ENCODE measurements at places on chromosomes 1 and 21.

DNA sequence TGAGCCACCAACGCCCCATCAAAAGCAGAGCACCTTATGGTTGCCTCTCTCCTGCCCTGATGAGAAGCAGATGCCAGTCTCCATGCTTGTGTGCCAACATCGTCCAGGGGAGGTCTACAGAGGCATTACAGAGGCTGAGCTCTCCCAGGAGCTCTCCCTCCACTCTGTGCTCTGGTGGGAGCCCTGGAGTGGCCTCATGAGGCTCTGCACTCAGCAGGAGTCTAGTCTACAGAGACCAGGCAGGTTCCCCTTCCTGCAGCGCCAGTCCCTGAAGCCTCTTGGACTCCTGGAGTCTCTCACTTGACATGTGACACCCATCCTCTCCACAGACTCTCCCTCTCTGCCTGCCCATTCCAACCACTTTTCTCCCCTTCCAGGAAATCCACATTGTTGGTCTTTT lies 3.4 kb downstream of the DCST1 start:
- DNase-seq: no peak

- no peak for DNase-seq
These were observed 22.8 kb upstream of the RGS1 start for GRCh38 chr1:192552760-192553191.

GRCh38 chr21:36456729-36457414 lies 23.1 kb downstream of the CLDN14 start:
- no peak for DNase-seq

DNA sequence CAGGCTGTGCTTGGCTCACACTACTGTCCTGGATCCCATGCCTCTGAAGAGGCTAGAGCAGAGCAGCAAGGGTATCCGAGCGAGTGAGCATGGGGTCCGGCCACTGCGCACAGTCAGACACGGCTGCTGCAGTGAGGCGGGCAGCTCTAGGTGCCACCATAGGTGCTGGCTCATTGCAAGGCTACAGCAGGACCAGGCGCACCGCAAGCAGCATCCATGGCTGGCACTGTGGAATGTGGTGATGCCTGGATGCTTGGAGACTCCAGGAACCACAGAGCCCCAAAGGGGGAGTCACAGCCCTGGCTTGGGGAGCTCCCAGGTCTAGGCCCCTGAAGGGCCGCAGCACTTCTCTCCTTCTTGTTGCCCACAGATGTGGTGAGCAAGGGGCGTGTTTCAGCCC lies 47.2 kb downstream of the ATP6V1G3 start:
- DNase-seq: no peak

- DNase-seq: no peak
These were observed 20.9 kb upstream of the LY9 start for GRCh38 chr1:160774886-160775719.

DNA sequence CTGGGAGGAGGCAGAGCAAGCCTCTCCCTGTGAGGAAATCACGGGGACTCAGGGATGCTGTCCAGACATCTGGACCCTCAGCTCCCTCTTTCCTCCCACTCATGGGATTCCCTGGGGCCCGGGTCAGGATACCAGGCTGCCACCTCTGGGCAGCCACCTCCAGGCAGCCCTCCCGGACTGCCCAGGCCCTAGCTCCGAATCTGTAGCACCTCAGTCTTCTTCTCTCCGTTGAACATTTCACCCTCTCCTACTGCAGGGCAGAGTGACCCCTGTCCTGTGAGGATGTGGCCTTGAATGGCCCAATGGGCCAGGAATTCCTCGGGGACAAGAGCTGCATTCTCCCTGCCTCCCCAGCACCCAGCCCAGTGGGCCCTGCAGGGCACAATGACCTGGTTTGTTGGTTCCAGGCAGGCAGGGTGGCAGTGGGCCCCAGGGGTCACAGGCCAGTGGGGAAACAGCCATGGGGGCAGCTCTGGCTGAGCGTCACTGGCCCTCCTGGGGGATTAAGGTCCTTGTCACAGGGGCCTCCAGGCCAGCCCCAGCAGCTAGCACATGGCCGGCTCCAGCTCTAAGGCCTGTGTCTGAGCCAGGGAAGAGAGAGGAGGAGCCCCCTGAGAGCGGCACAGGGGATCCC lies 9.5 kb upstream of the TTC34 start:
- DNase-seq: no peak

GRCh38 chr1:18716785-18717678 lies 86.4 kb downstream of the PAX7 start:
- DNase-seq: no peak

- no peak for DNase-seq
These were observed 36.1 kb downstream of the CCDC185 start for GRCh38 chr1:223429313-223429731.

DNA sequence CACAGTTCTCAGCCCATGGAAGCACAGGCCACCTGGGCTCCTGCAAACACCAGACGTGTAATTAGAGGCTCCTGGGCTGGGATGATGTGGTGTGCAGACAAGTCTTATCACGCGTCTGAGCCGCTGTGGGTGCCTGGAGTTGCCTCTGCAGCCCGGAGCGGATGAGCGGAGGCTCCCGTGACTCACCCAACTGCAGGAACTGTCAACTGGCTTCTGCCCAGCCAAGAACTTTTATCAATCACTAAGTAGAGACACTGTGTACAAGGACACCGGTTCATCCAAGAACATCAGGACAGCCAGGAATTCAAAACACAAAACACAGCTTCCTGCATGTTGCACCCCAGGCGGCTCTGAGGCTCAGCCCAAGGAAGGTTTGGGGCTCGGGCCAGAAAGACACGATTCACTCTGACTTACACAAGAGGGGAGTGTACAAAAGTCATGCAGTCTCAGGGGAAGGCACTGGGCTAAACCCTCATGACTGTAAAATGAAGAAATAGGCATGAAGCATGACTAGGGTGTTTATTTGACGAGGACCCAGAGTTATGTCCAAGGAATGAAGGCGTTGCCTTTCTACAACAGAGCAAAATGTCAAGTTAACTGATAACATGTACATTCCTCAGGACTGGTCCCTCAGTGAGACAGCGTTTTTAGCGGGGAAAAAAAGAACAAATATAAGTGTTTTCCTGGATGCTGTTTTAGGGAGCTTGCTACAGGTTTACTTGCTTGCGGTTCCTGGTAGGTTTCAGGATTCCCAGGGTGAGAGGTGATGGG lies 21.1 kb downstream of the ERRFI1 start:
- DNase-seq: no peak

DNA sequence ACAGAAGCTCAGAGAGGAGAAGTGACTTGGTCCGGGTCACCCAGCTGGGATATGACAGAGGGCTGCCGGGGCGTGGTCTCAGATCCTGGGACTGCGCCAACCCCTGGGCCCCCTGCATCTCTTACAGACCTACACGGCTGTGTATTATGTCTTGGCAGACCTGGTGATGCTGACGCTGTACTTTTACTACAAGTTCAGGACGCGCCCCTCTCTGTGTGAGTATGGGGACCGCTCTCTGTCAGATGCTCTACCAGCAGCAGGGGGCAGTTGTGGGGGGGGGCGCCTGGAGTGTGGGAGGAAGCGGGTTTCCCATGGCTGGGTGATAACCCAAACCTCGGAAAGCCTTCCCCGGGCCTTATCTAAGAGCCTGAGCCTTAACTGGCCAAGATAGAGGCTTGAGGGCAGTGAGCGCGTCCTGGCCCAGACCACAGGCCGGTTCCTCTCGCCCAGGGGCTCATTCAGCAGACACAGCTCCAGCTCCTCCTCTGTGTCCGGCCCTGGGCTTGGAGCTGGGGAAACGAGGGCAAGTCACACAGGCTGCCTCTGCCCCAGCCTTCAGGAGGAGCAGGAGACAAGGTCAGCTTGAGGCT lies 13.3 kb downstream of the SLC66A1 start:
- no peak for DNase-seq

GRCh38 chr21:44291936-44292811 lies 6.5 kb downstream of the AIRE start:
- DNase-seq: no peak

GRCh38 chr1:152348447-152348846 lies 11.4 kb downstream of the FLG2 start:
- no peak for DNase-seq

- no peak for DNase-seq
These were observed 149.7 kb downstream of the PEX14 start for GRCh38 chr1:10624256-10625050.

GRCh38 chr1:1197551-1198422 lies 8.6 kb downstream of the TNFRSF18 start:
- no peak for DNase-seq

DNA sequence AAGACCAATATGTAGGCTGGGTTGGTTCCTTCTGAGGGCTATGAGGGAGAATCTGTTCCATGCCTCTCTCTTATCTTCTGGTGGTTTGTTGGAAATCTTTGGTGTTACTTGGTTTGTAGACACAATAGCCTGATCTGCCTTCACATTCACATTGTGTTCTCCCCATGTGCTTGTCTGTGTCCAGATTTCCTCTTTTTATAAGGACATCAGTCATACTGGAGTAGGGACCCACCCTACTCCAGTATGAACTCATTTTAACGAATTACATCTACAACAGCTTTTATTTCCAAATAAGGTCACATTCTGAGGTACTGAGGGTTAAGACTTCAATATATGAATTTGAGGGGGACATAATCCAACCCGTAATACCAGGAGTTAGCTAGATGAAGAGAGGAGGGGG lies 75.9 kb downstream of the DISP1 start:
- no peak for DNase-seq

DNA sequence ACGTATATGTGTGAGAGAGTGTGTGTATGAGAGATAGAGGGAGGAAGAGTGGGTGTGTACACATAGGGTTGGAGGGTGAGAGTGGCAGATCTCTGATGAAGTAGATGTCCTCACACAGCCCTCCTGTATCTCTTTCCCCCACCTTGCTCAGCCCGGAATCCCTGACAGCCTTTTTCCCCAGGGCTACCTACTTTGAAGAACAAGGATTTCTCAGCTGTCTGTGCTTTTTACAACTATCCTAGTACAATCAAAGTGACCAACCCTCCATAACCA lies 29.1 kb upstream of the CADM3 start:
- no peak for DNase-seq

DNA sequence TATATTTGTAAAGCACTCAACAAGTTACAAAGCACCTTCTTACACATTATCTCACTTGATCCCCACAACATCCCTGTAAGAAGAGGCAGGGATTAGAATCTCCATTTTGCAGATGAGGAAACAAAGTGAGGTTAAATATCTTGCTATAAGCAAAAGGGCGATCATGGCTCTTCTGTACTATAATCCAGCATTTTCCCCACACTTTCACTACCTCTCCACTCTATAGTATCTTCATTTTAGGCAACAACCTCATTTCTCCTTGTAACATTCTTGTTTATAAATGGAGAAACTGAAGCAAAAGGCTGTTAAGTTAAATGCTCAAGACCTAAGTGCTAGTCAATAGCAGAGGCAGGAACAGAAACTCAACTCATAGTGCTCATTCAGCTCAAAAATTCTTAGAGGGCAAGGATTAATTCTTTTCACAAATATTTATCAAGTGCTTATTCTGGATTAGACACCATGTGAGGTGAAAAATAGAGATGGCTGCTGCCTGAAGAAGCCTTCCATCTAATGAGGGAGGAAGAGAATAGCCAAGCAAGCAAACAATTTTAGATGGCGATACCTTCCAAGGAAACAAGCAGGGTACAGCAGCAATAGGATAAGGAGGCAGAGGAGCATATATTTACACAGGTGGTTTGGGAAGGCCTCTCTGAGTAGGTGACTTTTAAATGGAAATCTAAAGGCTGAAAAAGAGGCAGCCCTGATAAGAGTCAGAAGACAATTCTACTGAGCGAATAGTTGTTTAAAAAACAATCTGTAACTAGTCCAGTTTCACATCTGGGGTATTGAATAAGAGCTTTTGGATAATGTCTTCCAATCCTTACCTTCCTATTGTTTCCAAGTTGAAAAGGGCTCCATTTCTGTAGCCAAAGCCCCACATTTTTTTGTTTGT lies 3.5 kb downstream of the ERRFI1 start:
- DNase-seq: no peak

DNA sequence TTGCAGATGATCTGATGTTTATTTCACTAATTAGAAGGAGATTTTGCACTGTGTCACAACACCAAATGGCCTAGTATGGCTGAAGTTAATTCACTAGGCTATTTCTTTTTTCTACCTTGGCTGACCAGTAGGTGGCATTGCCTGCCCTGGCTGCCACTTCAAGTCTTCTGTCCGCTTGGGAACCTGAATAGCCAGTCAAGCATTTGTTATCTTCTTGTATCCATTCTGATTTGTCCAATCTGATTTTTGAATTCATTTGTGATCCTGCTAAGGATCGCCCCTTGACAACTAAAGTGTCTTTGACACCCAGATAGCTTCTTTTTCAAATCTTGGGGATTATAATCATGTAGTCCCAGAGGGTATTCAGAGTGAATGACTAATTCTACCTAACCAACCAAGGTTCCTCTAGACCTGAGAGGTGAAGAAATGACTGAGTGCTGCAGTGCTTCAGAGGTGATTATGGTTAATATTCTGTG lies 99.4 kb downstream of the GIPC2 start:
- peak; percentile 17 for DNase-seq

DNA sequence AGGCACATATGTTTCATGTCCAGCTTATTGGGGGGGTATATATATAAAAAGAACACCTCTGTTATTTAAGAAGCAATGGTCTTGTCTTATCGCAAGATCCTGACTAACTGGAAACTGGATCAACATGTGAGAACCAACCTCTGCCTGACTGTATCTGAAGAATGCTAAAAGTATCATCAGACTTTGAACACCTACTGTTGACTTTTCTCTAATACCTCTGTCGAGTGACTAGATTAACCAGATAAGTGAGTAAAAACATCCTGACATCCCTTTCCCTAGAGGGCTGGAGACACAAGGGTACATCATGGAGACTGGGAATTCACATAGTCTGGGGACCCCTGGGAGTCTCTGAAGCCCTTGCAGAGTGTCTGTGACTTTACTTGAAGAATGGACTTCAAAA lies 26.3 kb upstream of the PIGC start:
- DNase-seq: no peak

GRCh38 chr1:168894397-168894903 lies 165.4 kb upstream of the DPT start:
- DNase-seq: no peak

DNA sequence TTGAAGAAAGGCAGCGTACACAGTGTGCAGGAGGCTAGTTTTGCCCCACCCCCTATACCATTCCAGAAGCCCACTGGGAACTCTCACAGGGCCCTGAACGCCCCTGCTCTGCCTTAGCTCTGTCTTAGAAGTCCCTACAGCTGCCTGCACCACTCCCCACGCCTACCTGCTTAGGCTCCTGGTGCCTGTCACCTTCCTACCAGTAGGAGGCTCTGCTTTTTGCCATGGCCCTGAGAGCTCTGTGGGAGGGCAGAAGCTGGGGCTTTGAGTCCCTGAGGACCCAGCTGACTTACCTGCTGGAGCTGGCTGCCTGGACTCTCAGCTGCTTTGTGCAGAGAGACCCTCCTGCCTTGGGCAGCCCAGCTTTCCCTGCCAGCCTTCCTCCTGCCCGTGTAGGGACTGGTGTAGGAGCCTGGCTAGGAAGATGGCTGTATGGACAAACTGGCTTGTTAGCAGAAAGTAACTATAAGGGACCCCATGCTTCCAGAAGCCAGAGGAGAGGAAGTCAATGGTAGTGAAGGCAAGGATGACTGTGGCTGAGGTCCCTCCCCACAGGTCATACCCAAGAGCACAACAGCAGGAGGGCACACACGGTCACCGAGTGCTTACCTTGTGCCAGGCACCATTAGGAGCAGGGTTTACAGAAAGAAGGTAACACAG lies 9.8 kb upstream of the CELSR2 start:
- no peak for DNase-seq

GRCh38 chr21:45060675-45061311 lies 13.6 kb upstream of the ADARB1 start:
- no peak for DNase-seq
